ENCODE measurements at places on chromosomes 2 and 18.

GRCh38 chr2:220452561-220452960 is 825.1 kb downstream of the SLC4A3 start:
- DNase-seq, result no peak

- no peak for DNase-seq
These were observed 43.9 kb upstream of the BCL11A start for GRCh38 chr2:60597346-60597745.

- DNase-seq, result no peak
These were observed 7.6 kb upstream of the MGAT5 start for GRCh38 chr2:134246154-134246874.

GRCh38 chr2:46181789-46182530 is 115.2 kb upstream of the EPAS1 start:
- no peak for DNase-seq

DNA sequence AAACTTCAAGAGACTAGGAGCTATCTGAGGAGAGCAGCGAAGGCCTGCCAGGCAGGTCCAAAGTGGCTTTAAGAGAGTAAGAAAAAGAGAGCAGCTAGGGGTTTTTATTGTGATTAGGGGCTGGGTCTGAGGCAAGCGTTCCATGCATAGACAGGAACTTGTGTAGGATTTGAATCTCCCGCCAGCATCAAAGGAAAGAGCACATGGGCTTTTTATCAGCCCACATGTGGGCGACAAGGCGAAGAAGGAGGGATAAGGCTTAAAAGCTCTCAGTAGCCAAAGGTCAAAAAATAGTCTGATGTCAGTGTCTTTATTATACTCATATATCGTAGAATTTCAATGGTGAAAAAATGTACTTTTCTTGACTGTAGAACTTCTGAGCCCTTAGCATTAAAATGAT is 178.5 kb upstream of the TMEFF2 start:
- DNase-seq, result no peak

DNA sequence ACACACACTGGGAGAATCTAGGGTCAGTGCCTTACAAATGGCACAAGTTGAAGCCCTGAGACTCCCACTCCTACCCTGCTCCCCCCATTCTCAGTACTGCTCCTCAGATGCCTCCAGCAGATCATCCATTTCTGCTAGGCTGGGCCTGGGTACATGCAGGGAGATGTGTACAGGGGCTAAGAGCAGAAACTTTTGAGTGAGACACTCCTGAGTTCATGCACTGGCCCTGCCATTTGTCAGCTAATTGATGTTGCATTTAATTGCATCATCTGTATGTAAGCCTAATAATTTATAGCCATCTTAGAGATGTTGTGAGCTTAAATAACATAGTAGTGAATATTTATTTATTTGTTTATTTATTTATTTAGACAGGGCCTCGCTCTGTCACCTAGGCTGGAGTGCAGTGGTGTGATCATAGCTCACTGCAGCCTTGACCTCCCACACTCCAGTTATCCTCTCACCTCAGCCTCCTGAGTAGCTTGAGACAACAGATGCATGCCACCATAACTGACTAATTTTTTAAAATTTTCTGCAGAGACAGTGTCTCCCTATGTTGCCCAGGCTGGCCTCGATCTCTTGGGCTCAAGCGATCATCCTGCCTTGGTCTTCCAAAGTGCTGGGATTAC is 4.8 kb upstream of the CASP8 start:
- DNase-seq, result no peak

- no peak for DNase-seq
These were observed 24.3 kb downstream of the RHOB start for GRCh38 chr2:20471148-20471547.

- peak; percentile 27 for DNase-seq
These were observed at the start of gene INHBB for GRCh38 chr2:120346026-120346666. Gene INHBB (plus strand): TSS chr2:120346136. CDS start chr2:120346189, 53 bp downstream.

- no peak for DNase-seq
These were observed 44.1 kb upstream of the RND3 start for GRCh38 chr2:150531591-150531990.

GRCh38 chr2:163182764-163183354 is 344.3 kb upstream of the KCNH7 start:
- DNase-seq, result peak; percentile 48

DNA sequence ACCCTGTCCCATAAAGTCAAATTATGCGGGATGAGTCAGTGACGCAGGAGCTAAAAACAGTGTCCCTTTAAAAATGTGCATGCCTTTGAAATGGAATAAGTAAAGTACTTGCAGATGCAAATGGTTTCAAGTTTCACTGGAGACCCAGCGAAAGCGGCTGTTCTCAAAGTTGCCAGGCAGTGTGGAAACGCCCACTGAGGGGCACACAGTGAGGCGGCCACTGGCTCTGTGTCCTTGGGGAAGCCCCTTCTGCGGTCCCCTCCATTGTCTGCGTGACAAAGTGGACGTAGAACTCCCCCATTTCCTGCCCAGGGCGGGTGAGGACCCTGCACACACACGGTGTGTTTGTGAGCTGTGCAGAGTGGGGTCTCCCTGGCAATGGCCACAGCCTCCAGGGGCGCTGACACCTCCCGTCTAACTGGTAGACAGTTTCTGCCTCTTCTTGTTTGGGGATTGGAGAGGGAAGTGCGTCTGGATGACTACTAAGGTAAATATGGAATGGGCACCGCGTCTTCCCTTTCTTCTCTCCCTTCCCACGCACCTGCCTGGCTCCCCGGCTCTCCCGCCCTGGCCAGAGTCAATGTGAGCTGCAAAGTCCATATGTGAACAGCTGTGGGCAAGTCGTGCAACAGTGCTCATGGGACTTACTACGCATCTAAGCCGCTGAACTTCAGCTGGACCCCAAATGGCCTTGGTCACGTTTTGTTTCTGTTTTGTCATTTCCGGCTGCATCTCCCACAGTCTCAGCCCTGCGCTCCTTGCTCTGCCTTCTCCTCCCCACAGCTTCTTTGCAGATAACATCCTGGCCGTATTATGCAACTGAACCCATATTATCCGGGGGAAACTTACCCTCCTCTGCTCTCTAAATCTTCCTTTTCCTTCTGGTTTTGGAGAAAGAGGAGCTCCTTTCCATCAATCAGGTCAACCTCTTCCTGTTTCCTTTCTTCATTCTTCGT is 33.7 kb upstream of the ZNF516 start:
- DNase-seq, result peak; percentile 30

GRCh38 chr2:136909777-136910176 is 144.4 kb downstream of the THSD7B start:
- DNase-seq, result no peak

DNA sequence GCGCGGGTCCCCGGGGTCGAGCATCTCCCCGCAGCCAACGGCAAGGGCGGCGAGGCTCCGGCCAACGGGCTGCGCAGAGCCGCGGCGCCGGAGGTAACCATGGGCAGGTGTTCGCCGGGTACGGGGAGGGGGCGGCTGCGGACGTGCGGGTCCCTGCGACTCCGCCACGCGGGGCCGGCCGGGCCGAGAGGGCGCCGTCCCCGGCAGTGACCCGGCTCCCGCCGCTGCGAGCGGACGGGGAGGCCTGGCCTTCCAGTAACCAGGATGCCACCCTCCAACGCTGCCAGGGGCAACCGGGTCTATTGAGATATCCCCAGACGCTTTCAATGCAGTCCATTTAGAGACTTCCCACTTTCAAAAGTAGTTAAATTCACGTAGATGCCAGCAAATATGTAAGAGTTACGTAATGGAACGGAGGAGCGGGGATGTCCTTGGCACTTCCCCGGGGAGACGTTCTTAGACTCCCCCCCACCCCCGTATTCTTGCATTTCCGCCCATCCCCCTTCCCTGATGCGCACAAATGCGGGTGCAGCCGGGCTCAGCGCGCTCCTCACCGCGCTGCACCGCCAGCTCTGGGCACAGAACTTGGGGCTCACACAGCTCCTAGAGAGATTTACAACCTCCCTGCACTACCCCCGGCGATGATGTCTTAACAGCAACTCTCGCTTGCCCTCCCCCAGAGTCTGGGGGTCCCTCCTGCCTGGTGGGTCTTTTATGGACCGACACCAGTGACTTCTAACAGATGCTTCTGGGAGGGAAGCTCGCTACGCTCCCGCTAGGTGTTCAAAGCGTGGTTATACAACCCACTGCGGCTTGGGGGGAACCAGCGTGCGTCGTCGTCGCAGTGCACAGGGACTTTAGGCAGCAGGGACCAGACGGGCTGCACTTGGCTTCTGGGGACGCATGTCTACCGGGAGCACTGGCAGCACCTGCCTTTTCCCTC is 657 bp downstream of the SGPP2 start:
- peak; percentile 95 for DNase-seq

- DNase-seq, result no peak
These were observed 46.0 kb downstream of the CIB4 start for GRCh38 chr2:26595146-26595545.

GRCh38 chr18:7616661-7617060 is 49.5 kb downstream of the PTPRM start:
- no peak for DNase-seq

DNA sequence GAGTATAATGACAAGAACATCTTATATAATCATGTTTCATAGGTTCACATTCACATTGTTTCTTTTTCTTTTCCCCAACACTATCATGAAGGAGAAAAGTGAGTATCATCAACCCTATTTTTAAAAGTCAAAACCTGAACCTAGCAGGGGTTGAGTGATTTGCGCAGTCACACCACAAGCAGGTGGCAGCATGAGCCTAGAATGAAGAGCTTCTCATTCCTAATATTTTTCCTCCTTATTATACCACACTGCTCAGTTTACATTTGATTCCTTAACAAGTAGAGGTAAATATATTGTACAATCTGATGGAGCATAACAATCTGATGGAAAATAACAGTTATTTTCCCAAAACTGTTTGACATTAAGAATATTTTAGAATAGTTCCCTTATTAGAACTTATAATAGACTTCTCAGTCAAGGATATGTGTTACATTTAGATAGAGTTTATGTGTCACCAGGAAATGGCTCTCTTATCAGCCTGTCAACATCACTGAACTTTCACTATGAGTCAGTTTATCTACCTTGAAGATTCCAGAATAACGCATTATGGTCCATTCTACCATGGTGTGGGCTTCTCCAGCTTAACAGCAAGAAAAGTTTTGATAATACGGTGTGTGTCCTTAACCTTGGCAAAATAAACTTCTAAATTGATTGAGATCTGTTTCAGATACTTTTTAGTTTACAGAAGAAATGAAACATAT is 119.5 kb downstream of the NEB start:
- no peak for DNase-seq

- peak; percentile 39 for DNase-seq
These were observed 12.1 kb downstream of the ADAM17 start for GRCh38 chr2:9543557-9543956.

- DNase-seq, result no peak
These were observed 8.1 kb upstream of the NFATC1 start for GRCh38 chr18:79387615-79388014.

DNA sequence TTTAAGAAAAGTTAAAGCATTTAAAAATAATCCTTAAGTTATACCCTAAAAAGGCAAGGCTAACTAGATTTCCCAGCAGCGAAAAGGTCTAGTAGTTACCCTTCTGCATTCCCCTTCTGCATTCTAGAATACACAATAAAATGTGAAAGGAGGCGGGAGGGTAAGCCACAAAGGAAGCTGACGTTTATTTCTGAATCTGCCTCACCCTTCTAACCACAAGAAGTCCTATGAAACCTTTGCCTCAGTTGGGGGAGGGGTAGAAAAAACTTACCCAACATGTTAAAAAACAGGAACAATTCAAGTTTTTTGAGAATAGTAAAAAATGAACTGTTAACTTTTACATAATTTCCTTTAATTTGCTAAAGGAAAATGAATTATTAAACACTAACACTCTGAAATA is 11.3 kb downstream of the STK17B start:
- peak; percentile 96 for DNase-seq

- DNase-seq, result peak; percentile 7
These were observed 6.0 kb downstream of the DDX18 start for GRCh38 chr2:117820444-117820843.

DNA sequence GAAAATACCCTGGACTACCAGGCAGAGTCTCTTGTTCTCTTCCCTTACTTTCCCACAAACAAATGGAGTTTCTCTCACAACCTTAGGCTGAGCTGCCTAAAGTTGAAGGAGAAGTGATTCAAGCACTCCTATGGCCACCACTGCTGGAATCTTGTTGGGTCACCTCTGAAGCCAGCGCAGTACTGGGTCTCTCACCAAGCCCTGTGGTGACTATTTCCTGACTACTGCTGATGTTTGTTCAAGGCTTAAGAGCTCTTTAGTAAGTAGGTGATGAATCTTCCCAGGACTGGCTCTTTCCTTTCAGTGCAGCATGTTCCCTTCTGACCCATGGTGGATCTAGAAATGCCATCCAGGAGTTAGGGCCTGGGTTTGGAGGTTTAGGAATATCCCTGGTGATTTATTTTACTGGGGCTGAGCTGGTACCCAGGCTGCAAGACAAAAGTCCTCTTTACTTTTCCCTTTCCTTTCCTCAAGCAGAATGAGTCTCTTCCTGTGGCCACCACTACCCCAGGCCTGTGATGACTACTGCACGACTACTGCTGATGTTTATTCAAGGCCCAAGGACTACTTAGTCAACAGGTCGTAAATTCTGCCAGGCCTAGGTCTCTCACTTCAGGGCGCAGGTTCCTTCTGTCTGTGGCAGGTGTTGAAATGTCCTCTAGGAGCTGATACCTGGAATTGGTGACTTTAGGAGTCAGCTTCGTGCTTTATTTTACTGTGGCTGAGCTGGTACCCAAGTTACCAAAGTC is 121.8 kb downstream of the SLC4A10 start:
- no peak for DNase-seq

GRCh38 chr2:234829074-234829455 is 122.8 kb upstream of the SH3BP4 start:
- DNase-seq, result no peak

DNA sequence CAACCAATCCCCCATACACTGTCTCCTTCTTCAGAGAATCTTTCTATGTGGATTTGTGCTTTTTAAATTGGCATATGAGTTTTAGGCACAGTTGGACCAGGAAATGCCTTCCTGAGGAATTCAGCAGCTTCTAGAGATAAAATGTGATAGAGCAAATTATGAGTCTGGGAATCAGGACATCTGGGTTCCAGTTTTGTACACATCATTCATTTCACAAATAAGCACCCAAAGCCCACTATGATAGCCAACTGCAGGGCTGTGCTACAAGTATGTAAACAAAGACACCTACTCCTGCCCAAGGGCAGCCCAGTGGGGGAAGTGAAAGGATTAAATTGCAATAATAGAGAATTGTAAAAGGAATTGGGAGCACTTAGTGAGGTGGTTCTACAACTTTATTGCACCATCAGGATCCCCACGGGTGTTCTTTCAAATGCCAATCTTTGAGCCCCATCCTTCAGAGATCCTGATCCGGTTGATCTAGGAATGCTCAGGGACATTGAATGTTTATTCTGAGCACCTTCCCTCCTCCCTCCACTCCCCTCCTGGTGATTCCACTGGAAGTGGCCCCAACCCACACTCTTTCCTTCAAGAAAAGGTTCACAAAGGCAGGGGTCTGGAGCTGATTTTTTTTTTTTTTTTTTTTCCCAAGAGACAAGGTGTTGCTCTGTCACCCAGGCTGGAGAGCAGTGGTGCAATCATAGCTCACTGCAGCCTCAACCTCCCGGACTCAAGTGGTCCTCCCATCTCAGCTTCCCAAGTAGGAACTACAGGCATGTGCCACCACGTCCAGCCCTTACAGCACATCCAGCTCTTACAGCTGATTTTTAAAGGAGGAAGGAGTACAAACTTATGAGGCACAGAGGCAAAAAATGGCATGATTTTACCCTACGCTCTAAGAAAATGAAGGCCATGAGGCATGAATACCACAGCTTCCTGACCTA is 11.1 kb upstream of the KCMF1 start:
- no peak for DNase-seq

GRCh38 chr2:102101097-102101848 is 41.3 kb upstream of the IL1R1 start:
- no peak for DNase-seq

GRCh38 chr2:26685989-26686839 is 6.3 kb upstream of the KCNK3 start:
- no peak for DNase-seq

- DNase-seq, result no peak
These were observed 58.7 kb upstream of the SH3RF3 start for GRCh38 chr2:109070290-109070689.

All from suppressor macrophage treated with lipopolysaccharide for 1 hour (primary cell).